ENCODE measurements at places on chromosomes 11 and 22.

DNA sequence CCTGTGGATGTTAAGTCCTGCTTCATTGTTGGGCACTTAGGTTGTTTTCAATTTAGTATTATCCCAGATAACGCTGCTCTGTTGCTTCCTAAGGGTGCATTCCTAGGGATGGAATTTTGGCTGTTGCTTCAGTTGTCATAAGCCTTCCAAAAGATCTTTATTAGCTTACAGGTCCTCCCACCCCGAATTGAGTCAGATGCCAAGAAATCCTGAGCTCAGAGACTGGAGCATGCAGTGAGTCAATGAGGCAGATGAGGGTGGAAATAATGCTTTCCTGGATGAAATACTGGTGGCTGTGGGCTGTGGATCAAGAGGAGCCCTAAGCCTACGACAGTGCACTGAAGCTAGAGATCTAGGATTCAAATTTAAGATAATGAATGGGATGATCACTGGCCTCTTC, 10.7 kb upstream of the IL18BP start:
- no peak for DNase-seq

- no peak for DNase-seq
These were observed 612.3 kb downstream of the INSC start for GRCh38 chr11:15726893-15727519.

- no peak for DNase-seq
These were observed 701.8 kb downstream of the NTM start for GRCh38 chr11:132072044-132072857.

DNA sequence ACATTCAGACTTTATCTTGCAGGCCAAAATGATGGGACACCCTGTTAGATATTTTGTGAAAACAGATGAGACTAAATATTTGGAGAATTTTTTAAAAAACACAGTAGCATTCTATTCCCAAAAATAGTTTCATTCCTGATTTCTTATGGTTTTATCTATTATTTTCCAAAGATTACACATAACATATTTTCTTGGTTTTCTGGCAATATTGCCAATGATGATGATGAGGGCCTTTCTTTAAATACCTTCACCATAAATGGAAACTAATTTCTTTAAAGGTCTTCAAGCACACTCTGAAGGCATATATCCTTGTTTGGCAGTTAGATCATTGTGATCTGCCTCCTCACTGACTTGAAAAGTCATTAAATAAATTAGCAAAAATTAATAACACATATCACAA, 522.3 kb upstream of the LUZP2 start:
- DNase-seq = no peak

GRCh38 chr11:91081440-91082043, 858.7 kb upstream of the CHORDC1 start:
- no peak for DNase-seq

- no peak for DNase-seq
These were observed 76.5 kb downstream of the LRRC4C start for GRCh38 chr11:41382927-41383326.

DNA sequence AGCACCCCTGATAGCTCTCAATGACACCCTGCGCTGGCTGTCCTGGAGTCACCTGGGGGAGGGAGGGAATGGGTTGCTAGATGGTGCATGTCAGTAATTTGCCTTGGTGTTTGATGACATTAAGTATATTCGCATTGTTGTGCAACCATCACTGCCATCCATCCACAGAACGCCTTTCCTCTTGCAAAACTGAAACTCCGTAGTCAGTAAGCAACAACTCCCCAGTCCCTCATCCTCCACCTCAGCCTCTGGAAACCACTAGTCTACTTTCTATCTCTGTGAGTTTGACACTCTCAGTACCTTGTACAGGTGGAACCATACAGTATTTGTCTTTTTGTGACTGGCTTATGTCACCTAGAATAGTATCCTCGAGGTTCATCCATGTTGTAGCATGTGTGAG, 62.6 kb downstream of the PKNOX2 start:
- no peak for DNase-seq

DNA sequence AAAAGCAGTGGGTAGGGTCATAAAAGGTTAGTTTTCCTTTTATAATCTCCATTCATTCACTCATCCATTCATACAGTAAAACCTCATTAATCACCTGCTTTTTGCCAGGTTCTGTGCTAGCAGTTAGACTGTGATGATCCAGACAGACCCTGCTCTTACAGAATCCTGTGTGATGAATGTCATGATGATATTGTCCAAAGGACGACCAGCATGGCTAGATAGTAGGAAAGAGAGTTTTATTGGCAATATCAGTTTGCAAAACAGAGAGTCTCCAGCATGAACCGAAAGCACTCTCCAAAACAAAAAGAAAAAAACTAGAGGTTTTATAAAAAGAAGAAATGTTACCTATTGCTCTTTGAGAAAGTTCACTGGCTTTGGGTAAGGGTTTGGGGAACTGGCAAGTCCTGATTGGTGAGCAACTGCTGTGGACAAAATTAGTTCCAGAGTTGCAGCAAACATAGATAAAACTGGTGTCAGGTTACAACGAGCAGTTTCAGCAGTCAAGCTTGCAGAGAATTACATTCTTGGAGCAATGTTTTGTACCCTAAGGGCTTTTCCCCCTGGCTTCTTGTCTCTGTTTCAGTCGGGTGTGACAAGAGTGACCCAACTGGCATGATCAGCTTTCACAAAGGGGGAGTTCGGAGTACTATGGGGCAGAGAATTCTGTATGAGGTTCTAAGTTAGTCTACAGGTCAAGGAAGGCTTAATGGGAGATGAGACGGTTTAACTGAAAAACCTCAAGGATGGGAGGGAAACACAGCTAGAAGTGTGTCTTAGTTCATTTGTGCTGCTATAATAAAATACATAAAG, 58.3 kb downstream of the HSD17B12 start:
- DNase-seq = no peak

DNA sequence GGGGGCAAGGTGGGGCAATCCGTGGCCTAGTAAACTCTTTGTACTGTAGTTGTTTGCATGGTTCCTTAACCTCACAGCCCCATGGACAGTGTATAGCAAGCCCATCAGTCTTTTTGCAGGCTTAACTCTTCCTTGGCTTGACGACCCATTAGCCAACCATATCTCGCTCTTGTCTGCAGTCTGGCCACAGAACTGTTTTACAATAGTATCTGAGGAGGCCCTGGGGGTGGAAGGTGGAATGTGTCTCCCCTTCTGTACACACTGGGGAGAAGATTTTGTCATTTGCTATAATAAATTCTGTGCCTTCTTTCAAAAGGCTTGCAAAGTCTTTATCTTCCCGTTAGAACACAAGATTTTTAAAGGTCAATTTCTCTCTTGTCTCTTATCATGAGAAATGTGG, 190.3 kb upstream of the NARS2 start:
- DNase-seq = no peak

DNA sequence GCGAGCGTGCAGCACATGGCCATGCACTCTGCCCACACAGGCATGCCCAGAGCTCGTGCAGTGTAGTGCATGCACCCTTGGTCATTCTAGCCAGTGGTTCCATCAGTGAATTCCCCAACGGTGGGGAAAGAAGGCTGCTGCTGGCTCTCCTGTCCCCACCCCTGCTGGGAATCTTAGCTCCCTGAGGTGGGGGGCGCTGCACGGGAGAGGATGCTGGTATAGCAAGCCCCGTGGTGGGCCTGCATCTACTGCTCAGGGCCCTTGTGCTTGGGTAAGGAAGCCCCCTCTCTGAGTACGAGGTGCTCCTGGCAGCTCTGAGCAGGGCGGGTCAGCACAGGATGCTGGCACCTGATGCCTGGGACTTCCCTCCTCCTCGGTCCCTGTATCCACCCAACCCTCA, 18.5 kb upstream of the BAIAP2L2 start:
- DNase-seq = no peak

GRCh38 chr22:24083361-24083760, 72.3 kb downstream of the CABIN1 start:
- DNase-seq = no peak

DNA sequence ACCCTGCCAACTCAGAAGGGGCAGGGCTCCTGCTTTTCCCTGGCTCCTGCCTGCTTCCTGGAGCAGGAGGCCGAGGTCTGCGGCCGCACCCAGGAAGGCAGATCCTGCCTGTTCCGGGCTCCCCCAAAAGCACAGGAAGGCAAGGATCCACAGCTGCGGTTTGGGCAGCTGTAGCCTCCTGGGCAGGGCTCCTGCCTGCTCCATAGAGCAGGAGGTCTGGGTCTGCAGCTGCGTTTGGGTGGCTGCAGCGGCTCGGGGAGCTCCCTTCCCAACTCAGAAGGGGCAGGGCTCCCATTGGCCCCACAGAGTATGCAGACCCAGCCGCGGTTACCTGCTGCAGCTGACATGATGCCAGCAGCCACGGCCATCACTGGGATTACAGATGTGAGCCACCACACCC, 5.5 kb downstream of the UPK2 start:
- DNase-seq = no peak

DNA sequence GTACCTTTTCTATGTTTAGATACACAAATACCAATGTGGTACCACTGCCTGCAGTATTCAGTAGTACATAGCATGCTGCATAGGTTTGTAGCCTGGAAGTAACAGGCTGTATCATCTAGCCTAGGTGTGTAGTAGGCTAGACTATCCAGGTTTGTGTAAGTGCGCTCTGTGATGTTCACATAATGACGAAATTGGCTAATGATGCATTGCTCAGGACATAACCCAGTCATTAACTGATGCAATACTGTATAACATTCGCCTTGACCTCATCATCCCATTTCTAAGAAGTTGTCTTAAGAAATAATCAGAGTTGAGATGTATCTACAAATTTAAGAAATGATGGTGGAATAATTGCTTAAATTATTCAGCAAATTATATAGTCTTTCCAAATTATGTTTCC, 116.0 kb upstream of the TIMP3 start:
- DNase-seq = no peak

- no peak for DNase-seq
These were observed 9.2 kb downstream of the STARD10 start for GRCh38 chr11:72784662-72785061.

DNA sequence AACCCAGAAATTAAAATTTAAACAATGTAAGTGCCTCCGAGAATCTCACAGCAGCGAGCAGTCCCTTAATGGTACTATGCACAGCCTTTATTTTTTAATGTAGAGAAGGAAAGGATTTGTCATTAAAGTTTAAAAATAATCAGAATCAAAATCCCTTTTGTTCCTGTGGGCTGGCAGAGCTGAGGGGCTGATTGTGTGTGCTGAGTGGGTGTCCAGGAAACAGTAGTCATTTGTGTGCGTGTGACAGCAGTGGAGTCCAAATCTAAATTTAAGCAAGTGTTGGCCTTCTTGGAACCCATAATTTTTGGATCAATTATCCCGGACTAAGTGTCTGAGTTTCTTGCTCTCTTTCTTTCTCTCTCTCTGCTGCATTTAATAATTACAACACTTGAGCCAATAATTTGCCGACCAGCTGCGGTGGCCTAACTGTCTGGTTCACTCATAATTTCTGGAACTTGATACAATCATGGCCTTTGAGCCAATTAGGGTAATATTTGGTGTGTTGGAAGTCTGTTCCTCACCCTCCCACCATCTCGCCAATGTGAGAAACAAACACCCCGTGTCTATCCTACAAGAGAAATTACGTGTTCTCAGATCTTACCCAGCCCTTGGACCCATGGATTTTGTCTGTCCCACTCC, 528.0 kb downstream of the SOX6 start:
- no peak for DNase-seq

DNA sequence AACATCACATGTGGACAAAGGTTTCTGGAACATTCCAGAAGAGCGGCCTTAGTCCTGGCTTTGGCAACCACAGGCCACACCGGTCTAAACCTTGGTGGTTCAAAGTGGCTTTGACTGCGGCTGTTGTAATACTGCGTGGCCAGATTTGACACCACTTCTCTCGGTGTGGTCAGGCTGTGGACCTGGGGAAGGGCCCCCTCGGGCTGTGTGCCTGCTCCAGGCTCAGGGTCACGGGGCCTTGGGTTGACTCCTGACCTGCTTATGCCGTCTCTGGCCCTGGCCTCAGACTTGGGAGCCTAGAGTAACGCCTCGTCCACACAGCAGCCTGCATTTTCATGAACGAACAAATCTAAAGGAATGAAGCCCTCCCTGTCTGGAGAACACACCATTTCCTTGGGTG, 118.0 kb downstream of the PHF21B start:
- DNase-seq = peak; percentile 47

GRCh38 chr11:17684550-17684949, 34.8 kb upstream of the MYOD1 start:
- DNase-seq = no peak

- no peak for DNase-seq
These were observed 109.4 kb downstream of the KCNQ1OT1 start for GRCh38 chr11:2590131-2590964.

DNA sequence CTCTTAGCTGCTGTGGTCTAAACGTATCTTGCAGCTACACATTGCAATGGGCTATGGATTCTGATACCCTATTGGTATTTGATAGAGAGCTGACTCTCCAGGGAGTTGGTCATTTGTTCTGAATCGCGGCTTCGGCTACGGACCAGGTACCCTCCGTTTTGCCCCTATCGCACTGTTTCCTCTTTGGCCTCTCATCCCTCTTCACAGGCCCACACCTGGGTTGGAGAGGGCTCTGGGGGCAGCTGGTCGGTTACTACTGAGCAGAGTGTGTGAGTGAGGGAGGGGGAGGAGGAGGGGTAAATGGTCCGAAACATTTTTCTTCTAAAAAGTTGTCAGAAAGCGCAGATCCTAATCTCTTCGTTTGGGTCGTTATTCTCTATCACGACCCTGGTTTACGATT, 48.8 kb upstream of the HSD17B12 start:
- no peak for DNase-seq

- no peak for DNase-seq
These were observed 9.5 kb downstream of the C1QTNF6 start for GRCh38 chr22:37178350-37179125.

- DNase-seq = no peak
These were observed 241.5 kb downstream of the DDX10 start for GRCh38 chr11:108906329-108906728.

DNA sequence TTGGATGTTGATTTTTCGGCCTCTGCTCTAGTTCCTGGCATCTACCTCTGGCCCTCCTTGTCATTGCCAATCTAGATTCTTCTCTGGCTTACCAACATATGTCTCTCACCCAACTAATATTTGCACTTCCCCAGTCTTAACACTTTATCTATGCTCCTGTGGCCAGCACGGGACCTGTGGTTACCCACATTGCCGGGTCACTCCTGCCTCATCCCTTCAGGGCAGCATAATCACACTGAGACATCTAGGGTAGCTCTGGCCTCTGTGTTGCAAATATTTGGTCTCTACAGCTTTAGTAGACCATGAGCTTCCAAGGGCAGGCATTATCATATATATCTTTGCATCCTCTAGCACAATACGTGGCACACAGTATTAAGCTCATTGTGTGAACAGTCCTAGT, 182.0 kb upstream of the ARHGAP20 start:
- no peak for DNase-seq

Measured in breast epithelium (tissue), 4 donors.